GM12892 (cell line): ENCODE measurements at places on chromosomes 11 and 22.
A peak's percentile ranks its signal among the peaks of the same experiment; 100 is the strongest.

GRCh38 chr11:122853971-122854446 is 15.7 kb downstream of the CRTAM start:
- no peak for DNase-seq

DNA sequence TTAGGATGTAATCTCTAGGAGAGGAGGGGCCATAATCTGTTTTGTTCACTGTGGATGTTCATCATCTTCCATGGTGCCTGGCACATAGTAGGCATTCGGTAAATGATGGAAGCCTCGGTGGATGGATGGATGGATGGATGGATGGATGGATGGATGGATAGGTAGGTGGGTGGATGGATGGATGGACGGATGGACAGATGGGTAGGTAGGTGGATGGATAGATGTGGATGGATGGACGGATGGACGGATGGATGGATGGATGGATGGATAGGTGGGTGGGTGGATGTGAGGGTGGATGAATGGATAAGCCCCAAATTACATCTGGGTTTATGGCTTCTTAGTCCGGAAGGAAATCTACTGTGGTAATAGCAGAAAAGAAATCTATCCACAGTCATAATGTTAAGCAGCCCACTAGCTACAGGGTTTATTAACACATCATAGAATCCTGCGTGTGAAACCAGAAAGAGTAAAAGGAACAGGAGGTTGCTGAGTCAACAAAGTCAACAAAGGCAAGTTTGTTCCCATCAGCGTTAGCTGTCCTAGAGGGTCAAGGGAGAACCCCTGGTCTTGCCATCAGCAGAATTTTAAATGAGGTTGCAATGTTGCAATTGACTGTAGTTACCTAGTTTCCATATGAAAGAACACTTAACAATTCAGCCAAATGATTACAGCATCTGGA is 82.8 kb downstream of the C11orf91 start:
- DNase-seq: no peak

GRCh38 chr22:30435674-30436126 is 10.1 kb downstream of the MTFP1 start:
- no peak for DNase-seq

- DNase-seq: no peak
These were observed 25.7 kb downstream of the PDE2A start for GRCh38 chr11:72648384-72649136.

DNA sequence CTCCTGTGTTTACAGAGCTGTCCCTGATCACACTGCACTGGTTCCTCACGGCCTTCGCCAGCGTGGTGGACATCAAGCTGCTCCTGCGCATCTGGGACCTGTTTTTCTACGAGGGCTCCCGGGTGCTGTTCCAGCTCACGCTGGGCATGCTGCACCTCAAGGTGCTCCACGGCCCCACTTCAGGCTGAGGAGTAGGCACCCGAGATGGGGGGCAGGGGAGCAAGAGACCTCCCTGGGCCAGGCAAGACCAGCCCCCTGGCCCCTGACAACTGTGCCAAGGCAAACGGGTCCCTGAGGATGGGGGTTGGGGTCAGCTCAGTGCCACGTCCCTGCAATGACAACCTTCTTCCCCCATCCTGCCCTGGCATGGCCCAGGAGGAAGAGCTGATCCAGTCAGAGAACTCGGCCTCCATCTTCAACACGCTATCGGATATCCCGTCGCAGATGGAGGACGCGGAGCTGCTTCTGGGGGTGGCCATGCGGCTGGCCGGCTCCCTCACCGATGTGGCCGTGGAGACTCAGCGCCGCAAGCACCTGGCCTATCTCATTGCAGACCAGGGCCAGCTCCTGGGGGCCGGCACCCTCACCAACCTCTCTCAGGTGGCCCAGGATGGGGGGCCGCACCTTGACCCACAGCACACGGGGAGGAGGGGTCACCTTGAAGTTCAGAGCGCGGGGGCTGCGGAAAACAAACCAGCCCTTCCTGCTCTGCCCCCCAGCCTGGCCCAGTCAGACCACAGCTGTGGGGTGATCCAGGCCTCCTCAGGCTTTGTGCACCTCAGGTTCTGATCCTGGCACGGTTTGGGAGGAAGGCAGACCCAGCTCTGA is 35.9 kb downstream of the SGSM3 start:
- no peak for DNase-seq

DNA sequence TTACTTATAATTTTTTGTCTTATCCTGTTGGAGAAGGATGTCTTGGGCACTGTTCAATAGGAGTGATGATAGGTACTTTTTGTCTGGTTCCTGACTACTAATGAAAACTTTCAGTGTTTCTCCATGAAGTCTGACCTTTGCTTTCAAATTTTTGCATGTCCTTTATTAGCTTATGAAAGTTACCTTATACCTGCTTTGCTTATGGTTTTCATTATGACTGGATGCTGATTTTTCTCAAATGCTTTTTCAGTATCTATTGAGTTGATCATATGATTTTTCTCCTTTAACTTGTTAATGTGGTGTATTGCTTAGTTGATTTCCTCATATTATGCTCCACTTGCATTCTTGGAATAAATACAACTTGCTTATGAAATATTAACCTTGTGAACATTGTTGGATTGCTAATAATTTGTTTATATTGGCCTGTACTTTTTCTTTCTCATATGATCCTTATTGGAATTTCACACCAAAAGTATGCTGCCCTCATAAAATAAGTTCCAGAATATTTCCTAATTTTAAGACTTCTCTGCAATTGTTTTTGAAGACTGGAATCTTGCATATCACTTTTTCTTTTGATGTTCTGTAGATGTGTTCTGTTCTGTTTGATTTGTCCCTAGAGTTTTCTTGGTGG is 85.0 kb upstream of the SC5D start:
- DNase-seq: no peak

DNA sequence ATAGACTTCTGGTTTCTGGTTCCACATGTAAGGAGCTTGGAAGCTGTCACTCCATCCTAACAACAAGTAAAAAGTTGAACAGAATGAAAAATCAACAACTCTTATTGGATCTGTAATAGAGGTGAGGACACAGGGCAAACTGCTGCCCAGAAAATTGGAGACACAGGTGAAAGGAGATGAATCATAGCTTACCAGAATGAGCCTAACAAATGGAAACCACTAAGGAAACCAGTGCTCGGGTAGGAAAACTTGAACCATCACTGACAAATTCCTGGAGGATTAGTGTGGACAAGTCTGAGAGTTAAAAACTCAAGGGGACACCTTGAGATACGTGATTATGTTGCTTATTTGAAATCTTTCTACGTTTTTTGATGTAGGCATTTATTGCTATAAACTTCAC is 52.1 kb downstream of the GDPD4 start:
- DNase-seq: no peak

DNA sequence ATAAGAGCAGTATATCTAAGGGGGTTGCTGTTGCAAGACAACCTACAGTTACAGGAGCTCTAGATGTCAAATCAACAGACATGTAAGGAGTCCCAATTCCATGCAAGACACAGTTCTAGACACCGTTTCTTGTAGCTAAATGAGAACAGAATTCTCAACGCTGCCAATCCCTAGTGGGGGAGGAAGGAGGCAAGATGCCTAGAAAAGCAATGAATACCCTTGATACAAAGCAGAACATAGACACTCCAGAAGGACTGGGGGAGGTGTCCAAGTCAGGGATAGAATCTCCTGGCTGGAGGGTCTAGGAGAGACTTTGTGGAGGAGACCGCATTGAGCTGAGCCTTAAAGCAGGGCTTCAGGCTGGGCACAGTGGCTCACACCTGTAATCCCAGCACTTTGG is 280.2 kb downstream of the BUD13 start:
- no peak for DNase-seq

GRCh38 chr11:116787436-116787785 is 412 bp downstream of the ZPR1 start:
- DNase-seq: no peak

- no peak for DNase-seq
These were observed 1.0 kb upstream of the TMEM86A start for GRCh38 chr11:18697576-18697975.

- DNase-seq: no peak
These were observed 5.7 kb downstream of the TNNI2 start for GRCh38 chr11:1844221-1845094.

- no peak for DNase-seq
These were observed 141.3 kb downstream of the NAV2 start for GRCh38 chr11:19853920-19854319.

DNA sequence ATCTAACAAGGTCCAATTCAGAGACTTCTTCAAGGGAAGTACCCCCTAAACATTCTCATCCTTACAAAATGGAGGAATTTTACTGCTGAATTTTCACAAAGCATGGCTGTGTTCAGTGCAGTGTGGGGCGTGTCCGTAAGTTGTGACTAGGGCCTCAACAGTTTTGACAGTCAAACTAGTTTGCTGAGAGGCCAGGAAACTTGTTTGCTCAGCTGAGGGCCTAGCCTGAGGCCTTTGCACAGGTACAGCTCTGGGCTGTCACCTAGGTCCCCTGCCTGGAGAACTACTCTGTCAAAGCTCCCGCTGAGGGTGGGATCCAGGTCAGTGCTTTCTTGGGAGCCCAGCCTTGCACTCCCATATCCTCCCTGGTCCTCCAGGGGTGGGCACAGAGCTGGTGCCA is 27.9 kb downstream of the TCP11L1 start:
- DNase-seq: no peak

- no peak for DNase-seq
These were observed 144.0 kb upstream of the OPCML start for GRCh38 chr11:133676265-133676664.

GRCh38 chr11:130439160-130439519 is 9.3 kb upstream of the ADAMTS15 start:
- DNase-seq: no peak

DNA sequence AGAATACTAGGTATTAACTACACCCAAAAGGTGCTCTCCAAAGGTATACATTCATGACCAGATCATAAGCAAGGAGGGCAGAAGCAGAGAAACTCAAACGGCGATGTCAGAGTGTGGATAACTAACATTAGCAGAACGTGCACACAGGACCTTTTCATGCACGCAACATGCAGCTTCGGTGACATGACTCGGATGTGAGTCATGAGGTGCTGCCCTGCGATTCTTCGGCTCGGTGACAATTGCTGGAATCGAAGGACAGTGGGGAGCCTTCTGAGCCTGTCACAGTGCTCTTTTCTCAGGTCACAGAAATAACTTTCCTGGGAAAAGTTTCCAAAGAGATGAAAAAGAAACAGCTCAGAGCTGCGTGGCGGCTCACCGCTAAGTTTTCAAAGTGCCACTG is 418.5 kb upstream of the SYN3 start:
- DNase-seq: no peak

- no peak for DNase-seq
These were observed 1.2 kb downstream of the DPAGT1 start for GRCh38 chr11:119100246-119100970.

DNA sequence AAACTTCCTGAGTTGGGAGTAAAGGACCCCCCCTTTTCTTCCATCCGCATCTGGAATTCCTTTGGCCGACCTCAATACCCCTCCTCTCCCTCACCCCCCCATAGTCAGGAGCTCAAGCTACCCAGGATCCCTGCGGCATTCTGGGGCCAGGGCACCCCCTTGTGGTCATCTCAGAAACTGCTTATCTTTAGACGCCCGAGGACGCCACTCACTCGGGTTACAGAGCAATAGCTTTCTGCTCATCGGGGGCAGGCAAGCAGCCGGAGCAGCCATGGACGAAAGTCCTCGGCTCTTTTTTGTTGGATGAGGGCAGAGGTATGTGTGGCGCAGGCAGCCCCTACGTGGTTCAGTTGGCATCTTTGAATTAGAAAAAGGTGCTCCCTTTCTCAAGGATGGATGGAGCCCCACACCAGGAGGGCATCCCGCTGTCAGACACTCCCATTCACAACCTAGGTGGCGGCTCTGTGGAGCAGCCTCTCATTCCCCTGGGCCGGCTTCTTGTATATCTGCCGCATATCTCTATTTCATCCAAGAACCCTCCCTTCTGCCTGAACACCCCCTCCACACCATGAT is 2.3 kb downstream of the C1QTNF5 start:
- DNase-seq: peak; percentile 85

- DNase-seq: no peak
These were observed 364.0 kb downstream of the CASP12 start for GRCh38 chr11:104534278-104534677.

- no peak for DNase-seq
These were observed 25.0 kb downstream of the MTMR3 start for GRCh38 chr22:29907753-29908515.

DNA sequence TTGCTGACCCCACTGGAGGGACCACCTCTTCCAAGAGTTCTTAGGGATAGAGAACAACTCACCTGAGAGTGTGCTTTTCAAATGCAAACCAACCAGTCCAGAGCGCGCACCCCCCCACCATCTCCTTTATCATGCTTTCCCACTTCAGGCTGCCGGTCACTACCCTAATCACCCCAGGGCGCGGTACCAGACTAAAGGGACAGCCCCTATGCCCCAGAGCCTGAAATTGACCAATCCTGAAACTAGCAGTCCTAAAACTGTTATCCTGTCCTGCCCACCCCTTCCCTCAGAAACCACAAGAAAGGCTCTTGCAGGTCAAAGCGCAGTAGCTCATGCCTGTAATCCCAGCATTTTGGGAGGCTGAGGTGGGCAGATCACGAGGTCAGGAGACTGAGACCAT is 37.0 kb downstream of the NEAT1 start:
- no peak for DNase-seq

DNA sequence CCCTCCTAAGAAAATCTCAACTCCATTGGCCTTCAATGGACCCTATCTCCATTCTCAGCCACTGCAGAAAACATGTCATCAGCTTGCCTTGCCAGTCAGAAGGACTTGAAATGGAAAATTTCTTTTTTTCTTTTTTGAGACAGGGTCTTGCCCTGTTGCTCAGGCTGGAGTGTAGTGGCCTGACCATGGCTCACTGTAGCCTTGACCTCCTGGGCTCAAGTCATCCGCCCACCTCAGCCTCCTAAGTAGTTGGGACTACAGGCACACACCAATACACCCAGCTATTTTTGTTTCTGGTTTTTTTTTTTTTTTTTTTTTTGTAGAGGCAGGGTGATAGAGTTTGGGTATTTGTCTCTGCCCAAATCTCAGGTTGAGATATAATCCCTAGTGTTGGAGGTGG is 29.0 kb downstream of the AGBL2 start:
- DNase-seq: no peak

DNA sequence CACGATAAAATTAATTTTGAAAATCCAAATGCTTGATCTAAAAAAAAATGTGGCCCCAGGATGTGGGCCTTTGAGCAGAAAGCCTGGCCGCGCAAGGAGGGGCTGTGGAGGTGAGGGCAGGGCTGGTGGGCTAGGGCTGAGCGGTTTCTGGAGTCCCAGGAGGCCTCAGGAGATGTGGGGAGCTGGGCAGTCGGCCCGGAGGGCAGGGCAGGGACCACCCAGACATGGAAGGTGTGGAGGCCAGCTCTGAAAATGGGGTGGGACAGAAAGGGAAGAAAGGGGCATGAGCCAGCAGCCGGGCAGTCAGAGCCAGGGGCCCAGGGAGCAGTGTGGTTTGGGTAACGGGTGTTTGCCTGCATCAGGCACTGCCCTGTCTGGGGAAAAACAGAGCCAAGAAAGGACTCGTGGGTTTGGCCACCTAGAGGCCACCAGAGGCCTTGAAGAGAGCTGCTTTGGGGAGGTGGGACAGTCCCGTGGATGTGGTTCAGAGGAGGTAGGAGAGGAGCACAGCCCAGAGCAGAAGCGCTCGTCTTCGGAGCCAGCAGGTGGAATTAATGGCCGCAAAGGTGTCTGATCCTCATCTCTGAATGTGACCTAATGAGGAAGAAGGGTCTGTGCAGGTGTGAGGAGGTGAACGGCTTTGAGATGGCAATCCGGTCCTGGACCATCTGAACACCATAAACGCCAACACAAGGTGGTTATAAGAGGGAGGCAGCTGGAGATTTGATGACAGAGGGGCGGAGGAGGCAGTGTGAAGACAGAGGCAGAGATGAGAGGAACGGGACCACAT is 50.2 kb downstream of the IGF2 start:
- no peak for DNase-seq

GRCh38 chr11:119726150-119726553 is 2.8 kb downstream of the NECTIN1 start:
- no peak for DNase-seq
